ENCODE measurements at places on chromosomes 2 and 18.

GRCh38 chr2:7427293-7428060, 510.3 kb downstream of the RNF144A start:
- DNase-seq: peak; percentile 38

DNA sequence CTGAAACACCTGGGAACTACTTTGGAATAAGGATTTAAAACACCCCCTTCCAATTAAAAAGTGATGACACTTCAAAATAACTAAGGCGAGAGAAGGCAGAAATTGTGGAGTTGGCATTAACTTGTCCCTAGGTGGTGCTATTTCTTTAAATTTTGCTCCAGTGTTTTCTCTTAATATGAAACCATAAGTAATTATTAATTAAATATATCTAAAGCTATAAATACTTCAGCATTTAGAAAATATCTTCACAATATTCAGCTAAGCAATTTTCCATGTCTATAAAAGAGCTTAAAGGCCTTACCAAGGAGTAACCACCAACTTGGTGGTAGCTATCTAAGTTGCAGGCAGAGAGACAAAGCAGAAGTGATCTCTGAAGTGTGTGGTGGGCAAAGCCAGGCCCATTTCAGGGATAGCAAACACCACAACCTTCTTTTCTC, 186.8 kb upstream of the PGAP1 start:
- DNase-seq: peak; percentile 35

DNA sequence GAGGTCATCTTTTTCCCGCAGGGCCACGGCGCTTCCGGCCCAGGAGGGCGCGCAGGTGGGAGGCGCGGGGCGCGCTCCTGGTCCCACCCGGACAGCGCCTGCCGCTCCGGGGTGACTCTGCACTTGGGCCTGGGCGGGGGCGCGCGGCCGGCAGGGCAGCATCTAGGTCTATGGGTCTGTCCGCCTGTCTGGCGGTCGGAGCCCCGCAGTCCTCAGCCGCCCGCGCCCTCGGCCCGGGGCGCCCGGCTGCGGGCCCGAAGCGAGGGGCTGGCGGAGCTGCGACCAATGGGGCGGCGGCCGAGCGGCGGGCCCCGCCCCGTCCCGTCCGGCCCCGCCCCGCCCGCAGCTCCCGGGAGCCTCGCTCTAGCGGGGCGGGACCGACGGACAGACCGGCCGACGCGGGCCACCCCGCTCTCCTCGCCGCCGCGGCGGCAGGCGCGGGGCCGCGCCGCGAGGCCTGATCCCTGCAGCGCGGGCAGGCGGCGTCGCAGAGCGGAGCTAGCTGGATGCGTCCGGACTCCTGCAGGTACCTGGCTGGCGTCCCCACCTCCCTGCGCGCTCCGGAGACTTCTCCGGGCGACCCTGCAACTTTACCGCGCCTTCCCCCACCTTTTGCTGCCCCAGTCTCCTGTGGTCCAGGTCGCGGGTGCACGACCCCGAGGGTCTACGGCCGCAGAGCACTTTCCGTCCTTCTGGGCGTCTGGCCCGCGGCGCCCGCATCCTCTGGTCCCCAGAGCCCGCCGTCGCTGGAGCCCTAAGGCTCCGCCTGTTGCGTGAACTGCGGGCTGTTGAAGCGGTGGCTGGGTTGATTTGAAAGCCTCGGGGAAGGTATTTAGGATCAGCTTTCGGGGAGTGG, at the start of gene KCNS3:
TSS of gene KCNS3 (plus strand) at position 387 of the 856 bp plus-strand sequence. CDS start 52,342 bp downstream, outside the sequence.
- peak; percentile 69 for DNase-seq

DNA sequence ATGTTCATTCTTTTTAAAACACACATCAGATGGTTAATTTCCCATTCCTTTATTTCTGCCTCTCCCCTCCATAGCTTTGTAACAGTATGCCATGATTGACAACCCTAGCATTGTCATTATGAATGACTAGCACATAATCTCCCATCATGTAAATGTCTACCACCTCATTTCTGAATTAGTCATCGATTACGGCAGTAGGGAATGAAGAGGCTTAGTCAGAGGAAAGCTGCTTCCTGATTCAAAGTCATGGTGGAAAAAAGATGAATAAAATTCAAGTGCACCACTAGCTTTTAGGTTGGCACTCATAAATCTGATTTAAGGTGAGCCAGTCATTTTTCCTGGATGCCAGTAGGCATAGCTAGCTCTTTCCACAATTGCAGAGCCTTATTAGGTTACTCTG, 19.1 kb upstream of the ACMSD start:
- DNase-seq: no peak

DNA sequence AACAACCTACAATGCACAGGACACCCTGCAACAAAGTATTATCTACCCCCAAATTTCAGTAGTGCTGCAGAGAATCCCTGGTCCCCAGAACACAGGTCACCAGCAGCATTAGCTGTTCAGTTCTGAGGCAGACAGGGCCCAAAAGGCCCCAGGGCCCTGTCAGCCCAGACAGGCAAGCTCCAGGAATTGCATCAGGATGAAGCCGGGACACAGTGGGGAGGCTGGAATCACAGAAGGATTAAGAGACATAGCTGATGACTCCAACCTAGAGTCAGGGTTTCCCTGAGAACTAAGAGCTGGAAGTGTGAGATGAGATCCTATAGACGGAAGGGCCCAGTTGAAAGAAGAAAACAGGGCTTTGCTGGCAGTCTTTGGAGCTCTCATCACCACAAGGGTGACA, 148.1 kb downstream of the GALNT14 start:
- DNase-seq: peak; percentile 10

DNA sequence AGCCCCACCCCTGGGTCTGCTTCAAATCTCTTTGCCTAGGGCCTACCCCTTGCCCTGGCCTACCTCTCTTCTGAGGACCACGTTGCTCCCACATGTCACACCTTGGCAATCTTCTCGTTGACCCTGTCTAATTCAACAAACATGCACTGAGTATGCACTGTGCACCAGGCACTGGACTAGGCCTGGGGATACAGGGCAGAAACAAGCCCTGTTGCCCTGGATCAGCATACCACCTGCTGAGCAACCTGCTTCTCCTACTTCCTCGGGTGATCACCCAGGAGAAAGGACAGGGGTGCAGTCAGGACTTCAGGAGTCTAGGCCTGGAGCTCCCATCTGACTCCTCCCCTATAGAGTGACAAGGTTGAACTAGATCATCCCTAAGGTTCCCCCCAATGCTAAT, 9.7 kb downstream of the WNT10A start:
- DNase-seq: no peak

GRCh38 chr2:207676827-207677354, 34.5 kb upstream of the CCNYL1 start:
- no peak for DNase-seq

DNA sequence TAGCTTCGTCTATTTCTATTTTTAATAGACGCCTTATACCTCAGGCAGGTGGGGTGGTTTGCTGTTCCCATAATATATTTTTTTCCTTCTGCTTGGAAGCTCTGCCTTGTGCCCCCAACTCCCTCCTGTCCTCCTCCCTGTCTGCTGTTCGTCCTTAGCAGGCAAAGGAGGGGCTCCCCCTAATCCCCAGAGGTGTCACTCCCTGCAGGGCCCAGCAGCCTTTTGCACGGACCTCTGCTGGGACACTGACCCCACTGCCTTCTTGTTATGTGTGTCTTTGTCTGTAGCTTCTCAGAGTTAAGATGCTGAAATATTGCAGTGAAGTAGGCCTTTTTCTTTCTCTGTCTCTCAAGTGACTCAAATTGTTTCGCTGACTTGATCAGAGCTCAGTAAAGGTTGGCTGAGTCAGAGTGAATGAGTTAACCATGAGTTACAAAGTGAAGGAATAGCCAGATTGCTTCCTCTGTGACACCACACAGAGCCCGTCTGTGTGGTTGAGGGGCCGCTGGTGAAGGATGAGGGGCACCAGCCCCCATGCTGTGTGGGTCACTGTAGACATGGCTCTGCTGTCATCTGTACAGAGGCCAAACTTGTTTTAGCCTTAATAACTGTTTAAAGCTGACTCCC, 47.7 kb downstream of the PRKCE start:
- no peak for DNase-seq

DNA sequence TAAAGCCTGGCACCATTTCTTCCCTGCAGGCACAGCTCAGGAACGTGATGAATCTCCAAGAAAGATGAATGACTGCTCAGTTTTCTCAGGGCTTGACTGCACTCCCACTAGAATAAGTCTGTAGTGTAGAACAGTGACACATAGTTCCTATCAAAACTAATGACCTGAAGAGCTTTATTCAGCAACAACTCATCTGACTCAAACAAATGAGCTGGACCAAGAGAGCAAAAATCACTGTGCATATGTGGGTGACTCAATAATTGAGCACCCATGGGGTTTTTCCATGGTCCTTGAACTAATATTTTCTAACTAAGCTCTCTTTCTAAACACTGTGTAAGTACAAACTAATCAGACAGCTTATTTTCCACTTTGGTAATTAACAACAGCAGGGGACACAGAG, 61.1 kb upstream of the XDH start:
- DNase-seq: no peak

All from T47D (cell line).